Calu3 (cell line): ENCODE measurements at places on chromosomes 7 and 10. TPM values are rescaled to one million over a fixed set of nuclear protein-coding genes. Genes with fewer than 3 reads are reported as not detected.

The FAM24B gene
- 5.1 and 6.3 TPM in 2 replicates for total RNA-seq

DNA sequence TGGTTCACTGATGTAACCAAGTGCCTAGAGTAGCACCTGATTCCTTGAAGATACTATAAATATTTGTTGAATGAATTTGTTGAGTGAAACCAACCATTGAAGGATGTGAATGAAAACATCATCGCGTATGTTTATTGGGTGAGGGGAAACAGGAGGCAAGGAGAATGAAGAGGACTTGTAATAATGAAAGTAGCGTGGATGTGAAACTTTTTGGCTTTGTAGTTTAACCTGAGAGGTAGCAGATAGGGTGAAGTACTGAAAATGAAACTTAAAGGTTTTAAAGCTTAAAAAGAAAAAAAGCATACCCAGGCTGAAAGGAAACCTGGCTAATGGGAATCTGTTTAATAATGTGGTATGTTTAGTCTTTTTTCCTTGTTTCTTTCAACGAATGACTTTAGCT, 5.2 kb downstream of the CCNY start:
- DNase-seq: no peak

GRCh38 chr10:127020260-127020659, 115.0 kb downstream of the DOCK1 start:
- DNase-seq: no peak

DNA sequence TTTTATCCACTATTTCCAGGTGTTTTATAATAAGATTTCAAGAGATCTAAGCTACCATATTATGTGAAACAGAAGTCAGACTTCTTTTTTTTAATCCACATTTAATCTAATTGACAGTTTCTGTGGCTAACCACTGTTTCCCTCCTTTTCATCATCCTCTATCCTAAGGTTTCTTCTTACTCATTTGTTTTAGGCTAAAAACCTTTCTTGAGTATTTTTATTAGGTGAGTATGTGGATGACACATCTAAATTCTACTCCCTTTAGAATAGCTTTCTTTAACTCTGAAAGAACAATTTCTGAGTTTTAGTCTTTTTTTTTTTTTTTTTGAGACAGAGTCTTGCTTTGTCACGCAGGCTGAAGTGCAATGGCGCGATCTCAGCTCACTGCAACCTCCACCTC, 62.7 kb downstream of the NPY start:
- no peak for DNase-seq

GRCh38 chr7:108459922-108460551, 3.8 kb upstream of the NRCAM start:
- DNase-seq: peak; percentile 35

GRCh38 chr7:115267503-115267902, 345.6 kb downstream of the MDFIC start:
- no peak for DNase-seq
